ENCODE measurements at places on chromosomes 11 and 22.

GRCh38 chr11:58786693-58787092 is 55.0 kb upstream of the GLYAT start:
- no peak for DNase-seq

GRCh38 chr11:31814176-31814868 is 3.2 kb upstream of the PAX6 start:
- DNase-seq, result no peak

DNA sequence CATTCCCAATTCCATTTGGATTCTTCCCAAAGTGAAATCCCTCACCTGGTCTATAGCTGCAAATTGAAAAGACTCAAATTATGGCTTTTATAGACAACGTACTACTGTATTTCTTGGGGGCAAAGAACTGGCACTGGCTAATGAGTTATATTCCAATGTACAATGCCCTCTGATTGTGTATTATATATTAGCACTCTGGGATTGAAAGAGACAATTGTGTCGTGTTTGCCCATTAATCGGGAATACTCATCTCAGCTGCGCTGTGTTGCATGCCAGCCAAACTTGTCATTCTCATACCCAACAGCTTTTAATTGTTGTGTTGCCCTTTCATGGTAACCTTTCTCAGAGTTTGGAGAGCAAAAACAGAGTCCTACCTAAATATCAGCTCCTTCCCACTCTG is 55.0 kb upstream of the ZBTB44 start:
- no peak for DNase-seq

DNA sequence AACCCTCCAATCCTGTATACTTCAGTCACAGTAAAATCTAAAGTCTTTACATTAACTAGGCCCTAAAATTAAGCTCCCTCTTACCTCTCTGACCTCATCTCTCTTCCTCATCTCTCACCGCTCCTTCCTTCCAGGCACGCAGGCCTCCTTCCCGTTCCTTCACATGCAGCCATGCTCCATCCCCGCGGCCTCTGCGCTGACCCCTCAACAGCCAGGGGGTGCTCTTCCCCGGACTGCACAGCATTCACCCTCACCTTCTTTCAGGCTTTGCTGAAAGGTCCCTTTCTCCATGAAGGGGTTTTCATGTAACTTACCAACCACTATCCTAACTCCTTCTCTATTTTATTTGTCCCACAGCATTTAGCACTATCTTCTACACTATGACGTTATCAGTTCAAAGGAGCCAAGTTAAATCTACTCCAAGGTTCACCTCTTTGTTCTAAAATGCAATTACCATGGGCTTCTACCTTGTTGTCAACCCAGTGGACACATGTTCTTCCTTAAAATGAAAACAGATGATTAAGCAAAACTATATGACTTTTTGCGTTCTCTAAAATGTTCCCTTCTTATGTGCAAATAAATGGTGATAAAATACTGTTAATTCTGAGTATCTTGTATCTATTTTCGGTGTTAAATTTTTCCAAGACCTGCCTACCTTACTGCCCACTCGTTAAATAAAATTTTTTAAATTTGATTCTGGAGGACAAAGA is 57.8 kb upstream of the APOA1 start:
- DNase-seq, result no peak

- DNase-seq, result no peak
These were observed 64.8 kb downstream of the CADM1 start for GRCh38 chr11:115439385-115439784.

DNA sequence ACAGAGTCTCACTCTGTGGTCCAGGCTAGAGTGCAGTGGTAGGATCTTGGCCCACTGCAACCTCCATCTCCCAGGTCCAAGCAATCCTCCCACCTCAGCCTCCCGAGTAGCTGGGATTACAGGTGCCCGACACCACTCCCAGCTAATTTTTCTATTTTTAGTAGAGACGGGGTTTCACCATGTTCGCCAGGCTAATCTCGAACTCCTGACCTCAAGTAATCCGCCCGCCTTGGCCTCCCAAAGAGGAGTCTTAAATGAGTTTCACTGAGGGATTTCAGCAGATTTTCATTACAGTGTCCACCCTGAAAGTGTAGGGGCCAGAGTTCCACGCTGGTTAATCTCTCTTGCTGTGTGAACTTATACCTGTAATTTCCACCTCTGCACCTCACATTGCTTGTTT is 412 bp upstream of the RPS3 start:
- no peak for DNase-seq

DNA sequence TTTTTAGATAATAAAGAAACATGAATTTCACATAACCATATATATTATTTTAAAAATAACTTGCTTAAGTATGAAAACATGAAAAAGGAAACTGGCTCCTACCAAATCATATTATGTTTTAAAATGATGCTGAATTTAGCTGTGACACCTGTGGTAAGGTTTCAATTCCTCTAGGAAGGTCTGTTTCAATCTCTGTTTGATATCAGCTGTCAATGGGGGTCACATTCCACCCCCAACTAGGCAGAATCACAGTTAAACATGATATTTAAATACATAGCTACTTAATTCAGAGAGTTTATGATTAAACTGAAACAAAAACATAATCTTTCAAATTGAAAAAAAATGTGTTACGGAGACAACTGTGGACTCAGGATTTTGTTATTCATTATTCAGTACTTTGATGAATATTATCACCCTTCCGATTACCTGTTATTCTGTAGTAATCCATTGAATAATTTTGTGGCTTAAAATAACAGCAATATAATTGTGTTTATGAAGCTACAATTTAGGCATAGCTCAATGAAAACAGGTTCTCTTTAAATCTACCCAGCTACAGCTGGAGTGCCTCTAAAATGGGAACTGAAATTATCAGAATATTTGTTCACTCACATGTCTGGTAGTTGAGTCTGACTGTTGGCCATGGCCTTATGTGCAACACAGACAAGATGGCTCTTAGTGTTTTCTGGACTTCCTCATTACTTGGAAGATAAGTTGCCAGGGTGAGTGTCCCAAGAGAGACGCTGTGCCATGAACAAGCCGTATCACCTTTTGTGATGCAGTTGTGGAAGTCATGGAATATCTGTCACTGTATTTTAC is 244.6 kb upstream of the ANO3 start:
- DNase-seq, result no peak

DNA sequence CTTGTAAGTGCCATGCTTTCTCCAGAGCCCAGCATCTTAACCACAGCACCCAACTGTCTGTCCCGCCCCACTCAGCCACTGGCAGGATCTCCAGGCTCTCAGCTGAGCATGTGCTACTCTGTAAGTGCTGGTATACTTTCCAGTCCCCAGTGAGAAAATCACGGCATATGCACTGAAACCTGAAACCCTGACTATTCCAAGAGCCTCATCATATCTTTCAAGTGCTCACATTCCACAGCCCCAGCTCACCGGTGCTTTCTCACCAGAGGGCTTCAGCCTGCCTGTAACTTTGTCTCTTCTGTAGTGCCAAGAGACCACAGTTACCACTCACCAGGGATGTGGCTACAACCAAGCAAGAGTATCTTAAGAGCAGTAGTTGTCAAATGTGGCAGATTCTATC is 24.4 kb upstream of the PAMR1 start:
- DNase-seq, result no peak

DNA sequence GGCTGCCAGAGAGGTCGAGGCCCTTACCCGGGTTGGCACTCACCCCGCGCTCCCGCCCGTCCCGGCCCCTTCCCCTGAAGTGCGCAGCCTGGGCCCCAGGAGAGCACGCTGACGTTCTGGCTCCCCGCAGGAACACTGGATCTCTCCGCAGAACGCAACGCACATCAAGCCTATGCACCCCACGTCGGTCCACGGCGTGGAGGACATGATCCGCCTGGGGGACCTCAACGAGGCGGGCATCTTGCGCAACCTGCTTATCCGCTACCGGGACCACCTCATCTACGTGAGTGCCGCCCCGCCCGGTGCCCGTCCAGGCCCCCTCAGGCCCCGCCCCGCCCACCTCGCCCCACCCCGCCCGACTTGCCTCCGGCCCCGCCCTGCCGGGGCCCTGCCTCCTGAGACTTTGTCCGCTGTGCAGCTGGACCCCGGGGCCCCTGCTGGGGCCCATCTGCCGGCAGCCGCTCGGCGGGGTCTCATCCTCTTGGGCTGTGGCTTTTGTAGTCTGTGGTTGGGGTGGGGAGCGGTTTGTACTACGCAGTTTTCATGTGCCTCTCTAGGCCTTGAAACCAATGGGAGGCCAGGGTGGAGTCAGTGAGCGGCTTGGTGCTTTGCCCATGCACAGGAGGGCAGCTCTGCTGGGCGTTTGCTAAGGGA is 19.7 kb downstream of the MYO7A start:
- DNase-seq, result no peak

- no peak for DNase-seq
These were observed 23.2 kb downstream of the MFNG start for GRCh38 chr22:37462983-37463382.

DNA sequence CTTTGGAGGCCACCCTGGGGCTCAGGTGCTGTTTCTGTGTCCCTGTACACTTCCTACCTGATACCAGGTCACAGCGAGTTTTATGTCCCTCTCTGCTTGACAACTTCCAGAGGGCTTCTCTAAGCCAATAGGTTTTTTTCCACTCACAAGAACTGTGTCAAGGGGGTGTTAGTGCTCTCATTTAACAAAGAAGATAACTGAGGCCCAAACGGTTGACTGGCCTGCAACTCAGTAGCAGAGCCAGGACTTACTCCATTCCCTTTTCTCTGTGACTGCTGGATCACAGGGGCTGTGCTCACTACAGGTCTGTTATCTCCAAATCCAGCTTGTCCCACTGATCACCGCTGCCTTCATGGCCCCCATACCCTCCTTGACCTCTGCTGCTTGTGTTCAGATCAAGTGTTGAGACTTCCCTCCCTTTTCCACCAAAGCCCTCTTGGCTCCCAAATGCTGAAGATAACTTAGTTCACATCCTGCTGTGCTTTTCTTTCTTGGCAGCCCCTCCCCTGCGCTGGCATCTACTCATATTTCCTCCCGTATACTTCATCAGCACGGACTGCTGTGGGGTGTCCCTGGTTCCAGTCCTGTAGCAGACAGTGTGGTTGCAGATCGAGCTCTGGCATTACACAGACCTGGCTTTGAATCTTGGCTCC is 41.3 kb downstream of the POU2F3 start:
- DNase-seq, result no peak

DNA sequence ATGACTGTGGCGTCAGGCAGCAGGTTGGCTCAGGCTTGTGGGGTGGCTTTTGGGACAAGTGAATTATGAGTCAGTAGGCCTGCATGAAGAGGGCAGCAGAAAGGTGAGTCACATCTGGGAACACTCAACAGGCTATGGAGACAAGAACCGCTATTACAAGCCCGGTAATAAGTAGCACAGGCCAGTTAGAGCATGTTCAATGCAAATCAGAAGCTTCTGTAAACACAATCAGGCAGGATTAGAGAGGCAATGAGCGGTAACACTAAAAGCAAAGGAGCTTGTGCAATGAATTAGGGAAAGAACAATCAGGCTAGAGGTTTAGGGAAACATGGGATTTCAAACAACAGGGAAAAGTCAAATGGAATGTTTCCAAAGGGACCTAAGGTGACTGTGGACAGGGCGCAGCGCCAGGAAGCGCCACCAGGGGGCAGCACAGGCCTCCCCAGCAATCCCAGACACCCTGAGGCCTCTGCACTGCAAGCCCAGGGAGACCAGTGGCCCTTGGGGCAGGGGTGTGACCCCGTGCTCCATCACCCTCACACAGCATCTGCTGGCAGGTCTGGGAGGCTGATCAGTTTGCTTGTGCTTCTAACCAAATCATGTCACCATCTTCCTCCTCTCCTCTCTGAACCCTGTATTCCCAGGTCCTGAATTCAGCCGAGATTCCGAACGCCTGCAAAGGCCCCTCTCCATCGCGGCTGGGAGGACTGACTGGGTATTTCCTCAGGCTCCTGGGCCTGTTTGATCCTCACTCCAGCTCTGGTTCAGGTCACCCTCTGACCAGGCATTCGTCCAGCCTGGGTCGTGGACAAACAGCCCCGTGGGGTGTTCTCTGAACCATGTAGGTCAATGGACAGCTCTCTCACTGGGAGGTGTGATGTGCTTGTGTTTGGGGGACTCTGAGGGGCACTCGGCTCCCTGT is 50.0 kb downstream of the C11orf58 start:
- DNase-seq, result no peak

- no peak for DNase-seq
These were observed 47.2 kb downstream of the BUD13 start for GRCh38 chr11:116725434-116726221.

DNA sequence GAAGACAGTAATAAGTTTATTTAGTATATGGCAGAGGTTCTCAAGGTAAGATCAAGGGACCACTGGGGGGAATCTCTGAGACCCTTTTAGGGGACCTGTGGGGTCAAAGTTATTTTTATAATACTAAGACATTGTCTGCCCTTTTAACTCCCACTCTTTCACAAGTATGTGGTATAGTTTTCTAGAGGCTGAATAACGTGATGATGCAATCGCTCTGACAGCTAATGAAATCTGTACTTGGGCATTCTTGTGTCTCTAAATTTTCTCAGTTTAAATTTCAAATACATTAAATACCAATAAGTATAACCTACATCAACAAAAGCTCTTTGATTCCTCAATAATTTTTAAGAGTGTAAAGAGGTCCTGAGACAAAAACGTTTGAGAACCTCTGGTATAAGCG is 147.9 kb downstream of the ATG16L2 start:
- DNase-seq, result no peak

DNA sequence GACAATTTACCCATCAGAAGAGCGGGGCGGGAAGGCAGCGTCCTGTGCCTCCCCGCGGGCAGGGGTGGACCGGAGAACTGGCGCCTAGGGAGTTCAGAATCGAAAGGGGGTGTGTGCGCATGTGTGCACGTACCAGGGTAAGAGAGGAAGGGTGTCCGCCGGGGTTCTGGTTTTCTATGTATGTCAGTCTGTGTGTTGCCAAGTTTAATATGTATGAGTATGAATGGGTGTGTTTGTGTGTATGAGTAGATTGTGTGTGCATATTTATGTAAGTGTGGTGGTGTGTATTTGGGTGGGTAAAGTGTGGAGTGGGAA is 2.0 kb downstream of the KCNC1 start:
- peak; percentile 4 for DNase-seq

DNA sequence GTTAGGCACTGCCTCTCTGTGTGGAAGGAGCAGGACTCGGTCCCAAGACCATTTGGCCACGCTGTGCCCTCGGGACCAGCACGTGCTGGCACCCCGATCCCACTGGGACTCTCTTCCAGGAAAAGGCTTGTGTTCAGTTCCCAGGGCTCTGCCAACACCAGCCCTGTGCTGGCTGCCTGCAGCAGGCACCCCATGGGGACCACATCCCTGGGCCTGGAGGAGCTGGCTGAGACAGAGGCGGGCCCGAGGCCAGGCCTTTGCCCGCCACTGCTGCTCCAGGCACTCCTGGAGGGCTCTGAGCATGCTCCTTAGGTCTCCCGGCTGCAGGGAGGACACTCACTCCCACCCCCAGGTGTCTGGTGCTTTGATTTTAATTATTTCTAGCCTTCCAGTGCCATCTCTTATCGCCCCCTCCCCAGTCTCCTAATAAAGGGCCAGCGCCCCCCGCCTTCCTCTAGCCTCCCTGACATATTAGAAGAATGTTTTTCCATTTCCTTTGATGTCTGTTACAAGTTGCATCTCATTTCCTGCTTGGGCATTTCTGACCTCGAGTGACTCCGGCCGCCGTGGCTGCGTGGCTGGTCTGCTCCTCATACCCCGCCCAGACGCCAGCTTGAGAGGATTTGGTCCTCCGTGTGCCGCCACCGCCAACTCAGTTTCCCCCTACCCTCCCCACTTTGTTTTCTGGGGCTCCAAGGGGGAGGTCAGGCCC is 14.4 kb downstream of the CDKN1C start:
- DNase-seq, result no peak

GRCh38 chr11:5841797-5842196 is at the start of gene OR52E6:
Gene OR52E6, minus strand, starts transcription at chr11:5841897. Its CDS starts 0 bp downstream, at chr11:5841897.
- DNase-seq, result no peak

All from suprapubic skin (tissue), 4 donors.